Heart left ventricle (tissue), 16 donors: ENCODE measurements at places on chromosomes 5 and 9. TPM values are rescaled to one million over a fixed set of nuclear protein-coding genes. Genes with fewer than 3 reads are reported as not detected.
A peak's percentile ranks its signal among the peaks of the same experiment; 100 is the strongest.

The GPR151 gene
- not detected for total RNA-seq

The SH3PXD2B gene
- 8.4 TPM for total RNA-seq

GRCh38 chr5:134533115-134533815, 7.8 kb downstream of the JADE2 start:
- DNase-seq, result peak; percentile 49

DNA sequence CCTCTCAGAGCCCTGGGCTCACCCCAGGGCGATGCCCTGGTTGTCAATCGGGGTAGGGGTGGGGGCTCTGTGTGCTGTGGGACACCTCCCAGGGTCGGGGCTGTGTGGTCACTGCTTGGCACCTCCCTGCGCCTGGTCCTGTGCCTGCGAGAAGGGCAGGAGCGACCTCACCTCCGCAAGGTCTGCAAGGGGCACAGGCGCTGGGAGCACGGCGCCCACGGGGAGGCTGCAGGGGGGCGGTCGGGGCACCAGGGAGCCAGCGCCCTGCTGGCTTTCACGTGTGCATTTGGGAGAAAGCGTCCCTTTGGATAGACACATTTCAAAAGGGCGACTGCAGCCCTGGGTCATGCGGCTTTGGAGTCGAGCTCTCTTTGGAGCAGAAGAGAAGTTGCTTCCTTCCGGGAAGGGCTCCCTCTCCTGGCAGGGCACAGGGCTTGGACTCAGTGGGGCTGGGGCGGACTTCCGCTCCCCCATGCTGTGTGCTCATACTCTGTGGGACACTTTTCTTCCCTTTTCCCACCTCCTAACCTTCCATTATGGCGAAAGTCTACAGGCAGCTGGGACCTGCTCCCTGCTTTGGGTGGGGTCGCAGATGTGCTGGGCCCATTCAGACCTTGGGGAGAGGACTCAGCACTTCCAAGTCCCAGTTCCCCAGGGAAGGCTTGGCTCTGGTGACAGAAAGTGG, 52.9 kb upstream of the SLC28A3 start:
- no peak for DNase-seq

GRCh38 chr9:130433168-130433946, 11.4 kb upstream of the ASS1 start:
- DNase-seq, result peak; percentile 75
